Activated CD8-positive, alpha-beta memory T cell treated with anti-CD3 and anti-CD28 coated beads, Interleukin-2, amount 10 ng/mL, durations not matched to agents 7 days and 5 days (primary cell): ENCODE measurements at places on chromosomes 5 and 9.

- no peak overlapping the region for H3K27ac ChIP-seq
- no peak overlapping the region for H3K4me3 ChIP-seq
- H3K36me3 ChIP-seq = no peaks in the 10 kb centered on the region
- no peak for DNase-seq
- H3K27me3 ChIP-seq = peaks cover 4% of the 10 kb centered on the region
Observed at GRCh38 chr5:83711982-83712601, 8.6 kb downstream of the HAPLN1 start.

- H3K4me3 ChIP-seq = no peak overlapping the region
- H3K36me3 ChIP-seq = no peaks in the 10 kb centered on the region
- no peaks in the 10 kb centered on the region for H3K4me1 ChIP-seq
- no peak overlapping the region for H3K27ac ChIP-seq
- DNase-seq = no peak
Observed at GRCh38 chr5:174714751-174715150, 9.6 kb upstream of the MSX2 start.

- no peak overlapping the region for H3K4me3 ChIP-seq
- H3K27me3 ChIP-seq = no peaks in the 10 kb centered on the region
- peaks cover 9% of the 10 kb centered on the region for H3K36me3 ChIP-seq
Observed at GRCh38 chr5:78903861-78904260, 81.2 kb downstream of the ARSB start.

DNA sequence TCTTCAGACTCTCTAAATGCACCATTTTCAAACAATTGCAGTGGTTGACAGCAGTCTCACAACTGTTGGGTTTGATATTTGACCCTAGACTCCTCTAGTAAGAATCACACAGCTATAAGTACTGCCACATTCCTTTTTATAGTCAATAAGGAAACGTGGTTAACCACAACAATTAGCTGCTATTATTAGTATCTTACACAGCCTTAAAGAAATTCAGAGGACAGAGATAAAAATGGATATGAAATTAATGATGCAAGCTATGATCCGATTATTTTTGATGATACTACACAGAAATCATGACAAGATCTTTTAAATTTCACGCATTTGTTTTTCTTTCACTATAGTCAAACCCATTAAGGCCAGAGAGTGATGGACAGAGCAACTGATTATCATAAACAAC lies 288.6 kb upstream of the C9orf72 start:
- no peaks in the 10 kb centered on the region for H3K36me3 ChIP-seq
- no peak for DNase-seq
- H3K4me1 ChIP-seq = no peaks in the 10 kb centered on the region
- H3K27me3 ChIP-seq = no peaks in the 10 kb centered on the region
- no peak overlapping the region for H3K27ac ChIP-seq

GRCh38 chr5:174796711-174797192 lies 72.4 kb downstream of the MSX2 start:
- H3K4me1 ChIP-seq = no peaks in the 10 kb centered on the region
- no peak for DNase-seq
- H3K4me3 ChIP-seq = no peak overlapping the region
- no peak overlapping the region for H3K27ac ChIP-seq
- H3K36me3 ChIP-seq = no peaks in the 10 kb centered on the region

DNA sequence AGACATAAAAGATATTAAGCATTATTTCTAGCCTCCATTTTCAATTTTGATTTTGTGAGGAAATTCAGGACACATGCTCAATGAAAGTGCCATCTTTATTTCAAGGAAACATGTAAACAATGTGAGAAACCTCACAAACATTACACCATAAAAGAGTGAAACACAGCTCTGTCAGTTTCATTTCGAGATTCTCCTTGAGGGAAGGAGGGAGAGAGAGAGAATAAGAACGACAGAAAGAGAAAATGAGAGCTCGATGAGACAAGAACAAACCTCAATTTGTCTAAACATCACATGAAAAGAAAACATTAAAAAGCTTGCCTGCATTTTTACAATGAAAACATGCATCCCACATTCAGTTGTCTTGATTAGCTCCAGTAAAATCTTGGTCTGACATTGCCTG lies 553.5 kb upstream of the MEF2C start:
- H3K4me3 ChIP-seq = no peak overlapping the region
- H3K4me1 ChIP-seq = no peaks in the 10 kb centered on the region
- H3K36me3 ChIP-seq = no peaks in the 10 kb centered on the region
- DNase-seq = no peak
- H3K27me3 ChIP-seq = no peaks in the 10 kb centered on the region
- no peak overlapping the region for H3K27ac ChIP-seq

DNA sequence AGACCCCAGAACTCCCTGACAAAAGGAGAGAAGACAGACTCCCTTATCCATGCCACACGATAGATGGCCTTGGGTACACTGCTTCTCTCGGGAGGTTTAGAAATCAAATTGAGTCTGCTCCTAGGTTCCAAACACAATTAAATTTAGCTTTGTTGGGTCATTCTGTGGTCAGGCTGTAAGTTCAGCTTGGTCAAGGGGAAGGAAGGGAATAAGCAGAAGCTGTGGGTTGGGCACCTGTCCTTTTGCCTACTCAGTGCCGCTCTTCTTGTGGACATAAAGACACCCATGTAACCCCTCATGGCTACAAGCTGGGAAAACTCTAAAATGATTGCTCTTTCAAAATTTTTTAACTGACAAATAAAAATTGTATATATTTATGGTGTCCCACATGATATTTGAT lies 19.1 kb upstream of the AK3 start:
- H3K27me3 ChIP-seq = peaks cover 13% of the 10 kb centered on the region
- no peaks in the 10 kb centered on the region for H3K36me3 ChIP-seq
- H3K4me3 ChIP-seq = no peak overlapping the region
- DNase-seq = no peak
- H3K27ac ChIP-seq = no peak overlapping the region

DNA sequence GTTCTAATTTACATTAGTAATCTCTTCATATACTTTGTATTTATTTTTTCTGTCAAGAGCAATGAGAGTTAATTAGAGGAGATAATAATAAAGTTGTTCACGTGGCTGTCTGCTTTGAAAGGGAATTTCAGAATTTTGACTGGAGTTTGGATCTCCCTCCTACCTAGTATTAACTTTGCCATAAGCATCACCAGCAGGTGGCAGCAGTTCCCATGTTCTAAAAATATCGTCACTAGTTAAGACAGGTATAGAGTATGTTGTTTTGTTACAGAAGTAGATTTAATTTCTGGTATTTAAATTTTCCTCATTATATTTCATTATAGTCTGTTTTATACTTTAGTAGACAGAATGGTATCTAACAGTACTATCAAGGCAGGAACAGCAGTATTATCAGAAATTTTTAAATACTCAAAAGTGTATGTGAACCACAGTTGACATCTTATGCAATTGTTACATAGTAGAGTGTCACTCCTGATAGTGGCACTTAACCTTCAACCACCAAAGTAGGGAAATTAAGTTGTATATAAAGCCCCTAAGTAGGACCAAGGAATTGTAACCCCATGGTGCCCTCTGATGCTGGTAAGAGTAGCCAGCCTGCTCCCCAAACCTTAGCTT lies 20.4 kb downstream of the GNPDA1 start:
- no peaks in the 10 kb centered on the region for H3K4me1 ChIP-seq
- no peak overlapping the region for H3K4me3 ChIP-seq
- H3K27ac ChIP-seq = no peak overlapping the region
- H3K27me3 ChIP-seq = no peaks in the 10 kb centered on the region
- DNase-seq = peak; percentile 84
- H3K36me3 ChIP-seq = peaks cover 24% of the 10 kb centered on the region

GRCh38 chr9:74001382-74001781 lies 495.8 kb upstream of the RORB start:
- H3K4me1 ChIP-seq = no peaks in the 10 kb centered on the region
- no peaks in the 10 kb centered on the region for H3K36me3 ChIP-seq
- H3K27ac ChIP-seq = no peak overlapping the region
- H3K4me3 ChIP-seq = no peak overlapping the region

GRCh38 chr5:176822041-176822792 lies 11.9 kb downstream of the UNC5A start:
- H3K4me3 ChIP-seq = no peak overlapping the region
- DNase-seq = no peak
- H3K27me3 ChIP-seq = peaks cover 40% of the 10 kb centered on the region
- no peak overlapping the region for H3K27ac ChIP-seq
- peaks cover 16% of the 10 kb centered on the region for H3K4me1 ChIP-seq

DNA sequence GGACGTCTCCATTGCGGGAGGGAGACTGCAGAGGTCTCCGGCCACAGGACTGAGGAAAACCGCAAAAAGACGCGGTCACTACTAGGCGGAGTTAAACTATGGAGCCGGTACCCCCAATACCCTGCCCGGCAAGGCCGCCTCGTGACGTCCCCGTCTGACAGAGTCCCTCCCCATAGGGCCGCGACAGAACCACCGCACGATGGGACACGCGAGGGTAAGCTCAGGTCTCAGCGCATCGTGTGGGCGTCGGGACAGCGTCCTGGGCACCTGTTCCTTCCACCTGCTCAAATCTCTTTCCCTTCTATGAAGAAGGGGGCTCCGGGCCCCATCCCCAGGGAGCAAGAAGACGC lies 35.2 kb upstream of the GLDC start:
- peak overlapping the region; percentile 92 for H3K4me3 ChIP-seq
- DNase-seq = peak; percentile 85
- H3K4me1 ChIP-seq = peaks cover 20% of the 10 kb centered on the region

GRCh38 chr9:8558176-8558575 lies 758.6 kb upstream of the DMAC1 start:
- H3K27ac ChIP-seq = no peak overlapping the region
- no peaks in the 10 kb centered on the region for H3K36me3 ChIP-seq
- no peaks in the 10 kb centered on the region for H3K27me3 ChIP-seq
- H3K4me1 ChIP-seq = no peaks in the 10 kb centered on the region

DNA sequence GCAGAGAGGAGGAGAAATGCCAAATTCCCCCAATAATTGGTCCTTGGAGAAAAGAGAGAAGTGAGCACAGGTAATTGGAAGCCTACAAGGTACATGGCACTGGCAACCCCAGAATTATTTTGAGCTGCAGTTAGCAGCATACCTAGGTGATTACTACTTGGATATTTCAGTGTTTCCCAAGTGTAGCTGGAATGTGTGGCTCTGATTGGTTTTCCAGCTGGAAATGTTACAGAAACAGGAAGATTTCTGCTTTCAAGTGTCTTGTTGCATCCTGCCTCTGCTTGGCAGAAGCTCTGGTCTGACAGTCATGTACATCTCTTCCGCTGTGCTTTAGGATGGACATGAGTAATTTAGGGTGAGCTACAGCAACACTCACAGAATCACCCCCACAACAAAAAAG lies 262.1 kb downstream of the ENC1 start:
- peaks cover 13% of the 10 kb centered on the region for H3K27me3 ChIP-seq
- H3K4me3 ChIP-seq = no peak overlapping the region
- H3K27ac ChIP-seq = no peak overlapping the region
- no peaks in the 10 kb centered on the region for H3K36me3 ChIP-seq

GRCh38 chr5:157874861-157875260 lies 15.9 kb upstream of the CLINT1 start:
- H3K27me3 ChIP-seq = peaks cover 7% of the 10 kb centered on the region
- DNase-seq = no peak
- peaks cover 9% of the 10 kb centered on the region for H3K4me1 ChIP-seq
- no peak overlapping the region for H3K4me3 ChIP-seq

- H3K4me3 ChIP-seq = no peak overlapping the region
- H3K27ac ChIP-seq = no peak overlapping the region
- no peaks in the 10 kb centered on the region for H3K36me3 ChIP-seq
- no peaks in the 10 kb centered on the region for H3K4me1 ChIP-seq
- H3K27me3 ChIP-seq = no peaks in the 10 kb centered on the region
Observed at GRCh38 chr5:136740228-136740627, 374.9 kb upstream of the TRPC7 start.

DNA sequence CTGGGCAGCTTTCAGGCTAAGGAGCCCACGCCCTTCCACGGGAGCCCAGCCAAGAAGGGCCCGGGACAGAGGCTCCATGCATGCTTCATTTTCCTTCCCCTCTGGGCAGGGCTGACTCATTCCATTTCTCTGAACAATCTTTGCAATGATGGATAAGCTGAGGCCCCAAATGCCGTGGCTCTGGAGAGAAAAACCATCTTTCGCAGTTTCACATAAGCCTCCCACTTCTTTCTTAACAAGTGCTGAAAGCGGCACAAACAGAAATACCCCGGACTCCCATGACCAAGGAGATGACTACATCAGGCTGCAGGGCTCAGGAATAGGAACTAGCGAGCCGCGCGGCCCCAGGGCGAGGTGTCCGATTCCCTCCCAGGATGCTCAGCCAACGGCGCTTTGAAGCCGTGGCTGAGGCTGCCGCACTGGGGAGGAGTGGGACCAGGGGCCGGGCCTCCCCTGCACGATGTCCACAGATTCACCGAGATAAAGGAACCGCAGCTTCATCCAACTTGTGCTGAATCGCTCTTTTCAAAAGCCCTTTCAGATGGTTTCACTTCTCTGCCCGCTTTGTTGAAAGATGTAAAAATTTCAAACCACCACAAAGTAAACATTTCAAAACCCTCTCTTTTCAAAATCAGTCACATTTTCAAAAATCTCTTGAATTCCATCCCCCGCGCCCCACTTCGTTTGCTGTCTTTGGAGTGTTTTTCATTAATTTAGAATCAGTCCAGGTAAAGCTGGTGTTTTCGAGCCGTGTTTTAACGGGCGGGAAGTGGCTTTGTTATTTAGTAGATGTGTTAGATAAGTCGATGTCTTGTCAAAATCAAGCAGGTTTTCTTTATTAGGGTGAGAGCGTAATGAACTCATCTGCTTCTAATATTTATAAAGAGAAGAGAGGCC lies 96.5 kb upstream of the LMX1B start:
- peaks cover 38% of the 10 kb centered on the region for H3K4me1 ChIP-seq
- H3K4me3 ChIP-seq = peak overlapping the region; percentile 79
- H3K27ac ChIP-seq = peak overlapping the region; percentile 82
- H3K27me3 ChIP-seq = peaks cover 75% of the 10 kb centered on the region

- DNase-seq = no peak
- H3K27ac ChIP-seq = no peak overlapping the region
- no peaks in the 10 kb centered on the region for H3K27me3 ChIP-seq
- H3K4me1 ChIP-seq = no peaks in the 10 kb centered on the region
- no peak overlapping the region for H3K4me3 ChIP-seq
Observed at GRCh38 chr5:84693256-84693655, 308.6 kb upstream of the EDIL3 start.

- DNase-seq = no peak
- peaks cover 48% of the 10 kb centered on the region for H3K4me1 ChIP-seq
- peaks cover 2% of the 10 kb centered on the region for H3K27me3 ChIP-seq
- H3K36me3 ChIP-seq = peaks cover 1% of the 10 kb centered on the region
- peak overlapping the region; percentile 97 for H3K27ac ChIP-seq
- peak overlapping the region; percentile 90 for H3K4me3 ChIP-seq
Observed at GRCh38 chr5:43010935-43011315, 29.2 kb downstream of the ANXA2R start.

- H3K27me3 ChIP-seq = peaks cover 37% of the 10 kb centered on the region
- H3K36me3 ChIP-seq = no peaks in the 10 kb centered on the region
- DNase-seq = no peak
- no peak overlapping the region for H3K4me3 ChIP-seq
- H3K4me1 ChIP-seq = peaks cover 11% of the 10 kb centered on the region
- no peak overlapping the region for H3K27ac ChIP-seq
Observed at GRCh38 chr9:4486176-4486575, 4.1 kb upstream of the SLC1A1 start.

GRCh38 chr5:180969406-180969805 lies 19.2 kb upstream of the BTNL3 start:
- H3K4me3 ChIP-seq = no peak overlapping the region
- H3K4me1 ChIP-seq = no peaks in the 10 kb centered on the region
- no peak overlapping the region for H3K27ac ChIP-seq
- H3K27me3 ChIP-seq = peaks cover 13% of the 10 kb centered on the region
- no peak for DNase-seq
- no peaks in the 10 kb centered on the region for H3K36me3 ChIP-seq
